ENCODE measurements at places on chromosomes 6 and 20. TPM values are rescaled to one million over a fixed set of nuclear protein-coding genes. Genes with fewer than 3 reads are reported as not detected.

- no peak for DNase-seq
Measured at GRCh38 chr20:60467771-60468170, 509.5 kb downstream of the CDH26 start.

- DNase-seq = no peak
Measured at GRCh38 chr6:107413966-107414645, 45.3 kb downstream of the PDSS2 start.

DNA sequence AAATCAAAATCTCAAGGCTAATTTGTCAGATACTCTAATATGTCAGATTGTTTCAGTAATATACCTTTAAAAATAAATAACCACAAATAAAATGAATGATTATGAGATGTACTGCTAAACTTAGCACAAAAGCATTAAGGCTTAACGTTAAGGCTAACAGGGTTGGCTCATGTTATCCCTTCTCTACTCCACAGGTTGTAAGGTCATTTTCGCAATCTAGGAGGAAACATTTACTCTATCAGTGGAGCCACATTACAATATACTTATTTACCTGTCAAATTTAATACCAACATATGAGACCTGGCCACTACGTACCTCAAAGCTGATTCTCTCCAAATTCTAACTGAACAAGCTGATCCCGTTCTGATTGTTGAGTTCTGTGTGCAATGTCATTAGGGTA lies 95.7 kb downstream of the RCAN2 start:
- no peak for DNase-seq

DNA sequence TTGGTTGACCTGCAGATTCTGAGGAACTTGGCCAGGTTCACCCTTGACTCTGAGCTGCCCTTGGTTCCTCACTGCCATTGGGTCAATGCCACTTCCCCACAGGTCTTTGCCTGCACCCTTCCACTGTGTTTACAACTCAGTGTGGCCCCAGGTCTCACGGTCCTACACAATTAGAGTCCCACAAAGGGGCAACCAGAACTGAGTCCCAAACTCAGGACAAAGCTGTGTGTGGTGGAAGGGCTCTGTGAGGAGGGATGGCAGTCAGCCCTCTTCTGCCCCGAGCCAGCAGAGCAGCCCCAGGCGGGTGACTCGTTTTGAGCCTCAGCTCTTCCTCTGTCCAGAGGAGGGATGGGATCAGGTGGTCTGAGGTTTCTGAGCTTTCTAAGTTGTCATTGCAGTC lies 69.5 kb downstream of the NPEPL1 start:
- DNase-seq = no peak

DNA sequence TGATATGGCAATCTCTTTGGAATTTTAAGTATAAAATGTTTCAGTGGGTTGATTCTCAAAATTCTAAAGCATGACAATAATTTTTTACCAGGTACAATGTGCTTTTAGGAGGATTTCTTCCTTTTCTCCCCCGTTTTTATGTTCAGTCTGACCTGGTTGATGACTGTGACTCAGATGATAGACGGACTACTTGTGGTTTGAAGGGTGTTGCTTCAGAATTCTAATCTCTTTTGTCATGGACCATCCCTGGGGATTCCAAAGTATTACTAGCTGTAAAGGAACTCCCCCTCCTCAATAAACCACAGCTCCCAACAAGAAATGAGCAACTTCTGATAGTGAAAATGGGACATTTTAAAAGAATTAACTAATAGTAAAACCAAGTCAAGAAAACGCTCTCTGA lies 34.9 kb upstream of the TNFAIP3 start:
- no peak for DNase-seq

GRCh38 chr20:20430066-20430465 lies 62.2 kb downstream of the INSM1 start:
- no peak for DNase-seq

NKX2-4 gene
- 0.11 TPM for total RNA-seq

DNA sequence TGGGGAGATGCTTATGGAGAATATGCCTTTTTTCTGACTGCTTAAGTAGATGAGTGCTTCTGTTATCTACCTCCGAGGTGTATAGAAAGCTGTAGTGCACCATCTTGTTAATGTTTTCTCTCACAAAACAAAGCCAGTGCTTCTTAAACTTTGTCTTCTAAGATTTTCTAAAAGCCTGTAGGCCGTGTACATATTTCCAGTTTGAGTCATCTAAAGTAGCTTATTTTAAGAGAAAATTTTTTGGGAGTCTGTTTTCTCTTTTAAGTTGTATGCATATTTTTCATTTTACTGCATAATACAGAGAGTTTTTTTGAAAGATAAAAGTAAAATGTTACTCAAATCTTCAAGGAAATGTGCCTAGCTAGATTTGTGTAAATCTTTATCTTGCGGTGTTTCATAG lies 151.7 kb downstream of the GRIK2 start:
- no peak for DNase-seq

SLC52A3 gene
- total RNA-seq = 7.3 TPM

DNA sequence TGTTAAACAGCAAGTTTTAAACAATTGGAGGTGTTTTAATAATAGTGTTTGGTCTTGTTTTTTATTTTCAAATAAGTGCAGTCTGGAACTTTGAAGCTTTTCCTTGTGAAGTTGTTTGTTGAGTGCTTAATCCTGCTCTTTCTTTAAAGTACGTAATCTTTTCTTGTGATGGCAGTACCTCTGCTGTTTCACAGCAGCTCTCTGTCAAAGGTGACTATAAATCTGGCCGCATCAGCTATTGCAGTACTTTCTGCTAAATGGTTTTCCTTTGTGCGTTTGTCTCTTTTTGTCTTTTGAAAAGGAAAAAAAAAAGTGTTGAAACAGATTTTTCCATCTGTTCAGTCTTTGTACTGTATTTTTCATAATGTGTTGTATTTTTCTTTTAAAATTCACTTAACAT lies 12.7 kb downstream of the STXBP5 start:
- no peak for DNase-seq

GRCh38 chr20:62215020-62215990 lies 4.8 kb downstream of the HRH3 start:
- no peak for DNase-seq

- no peak for DNase-seq
Measured at GRCh38 chr6:155519176-155519738, 63.6 kb upstream of the NOX3 start.

- no peak for DNase-seq
Measured at GRCh38 chr6:10190042-10190441, 224.8 kb downstream of the TFAP2A start.

DNA sequence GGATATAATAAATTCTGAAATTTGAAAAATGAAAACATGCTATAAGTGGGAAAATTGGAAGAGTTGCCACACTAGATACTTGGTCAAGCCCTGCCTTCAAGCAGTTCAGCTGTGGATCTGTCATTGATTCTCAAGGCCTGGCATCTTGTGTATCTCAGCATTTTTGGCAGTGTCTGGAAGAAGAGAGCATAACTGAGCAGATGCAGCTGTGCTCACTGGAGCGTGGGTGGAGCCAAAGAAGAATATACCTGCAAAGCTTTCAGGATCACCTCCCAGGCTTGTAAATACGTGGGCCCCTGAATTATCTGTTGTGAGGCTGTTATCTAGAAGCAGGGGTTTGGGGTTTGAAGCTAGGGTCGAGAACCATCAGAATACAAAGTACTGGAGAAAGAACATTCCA lies 31.3 kb upstream of the CHD6 start:
- DNase-seq = no peak

GRCh38 chr6:125951323-125951722 lies 5.2 kb upstream of the HINT3 start:
- DNase-seq = no peak

GRCh38 chr20:62209850-62210495 lies 10.1 kb downstream of the HRH3 start:
- no peak for DNase-seq

GRCh38 chr6:124795643-124796463 lies 166.4 kb upstream of the RNF217 start:
- DNase-seq = peak; percentile 53

GRCh38 chr6:105981002-105981887 lies 104.9 kb upstream of the PRDM1 start:
- DNase-seq = peak; percentile 72

GRCh38 chr20:31925631-31926030 lies 26.2 kb downstream of the PDRG1 start:
- DNase-seq = no peak

DNA sequence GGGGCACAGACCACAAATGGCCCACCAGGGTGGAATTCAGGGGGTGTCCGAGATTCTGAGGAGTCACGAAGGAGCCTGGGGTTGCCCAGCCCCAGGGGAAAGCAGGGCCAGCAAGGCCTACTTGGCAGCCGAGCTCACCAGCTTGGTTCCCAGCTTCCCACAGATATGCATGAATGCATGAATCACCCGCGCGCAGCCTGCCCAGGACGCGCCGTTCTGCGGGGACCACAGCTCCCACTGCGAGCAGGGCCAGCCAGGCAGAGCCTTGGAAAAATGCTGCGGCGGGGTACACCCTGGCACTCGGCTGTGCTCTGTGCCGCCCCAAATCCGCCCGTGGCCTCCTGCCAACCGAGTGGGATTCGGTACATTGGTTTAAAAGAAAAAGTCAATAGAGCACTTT lies 211.0 kb downstream of the NFATC2 start:
- DNase-seq = no peak

DNA sequence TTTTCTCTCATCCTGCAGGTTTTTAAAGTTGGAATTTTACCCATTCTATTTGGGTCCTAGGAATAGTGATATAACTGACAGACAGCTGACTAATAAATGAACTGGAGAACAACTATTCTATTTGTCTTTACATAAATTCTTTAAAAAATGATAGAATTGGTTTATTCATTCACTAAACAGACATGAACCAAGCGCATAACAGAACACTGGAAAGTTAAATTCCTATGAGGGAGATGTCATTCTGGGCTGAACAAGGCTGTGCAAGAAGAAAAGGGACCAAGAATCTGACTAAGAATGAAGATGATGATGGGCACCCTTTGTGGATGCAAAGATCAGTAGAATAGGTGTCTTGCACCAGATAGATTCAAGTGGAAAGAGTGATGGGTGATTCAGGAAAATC lies 256.3 kb upstream of the SASH1 start:
- no peak for DNase-seq

DNA sequence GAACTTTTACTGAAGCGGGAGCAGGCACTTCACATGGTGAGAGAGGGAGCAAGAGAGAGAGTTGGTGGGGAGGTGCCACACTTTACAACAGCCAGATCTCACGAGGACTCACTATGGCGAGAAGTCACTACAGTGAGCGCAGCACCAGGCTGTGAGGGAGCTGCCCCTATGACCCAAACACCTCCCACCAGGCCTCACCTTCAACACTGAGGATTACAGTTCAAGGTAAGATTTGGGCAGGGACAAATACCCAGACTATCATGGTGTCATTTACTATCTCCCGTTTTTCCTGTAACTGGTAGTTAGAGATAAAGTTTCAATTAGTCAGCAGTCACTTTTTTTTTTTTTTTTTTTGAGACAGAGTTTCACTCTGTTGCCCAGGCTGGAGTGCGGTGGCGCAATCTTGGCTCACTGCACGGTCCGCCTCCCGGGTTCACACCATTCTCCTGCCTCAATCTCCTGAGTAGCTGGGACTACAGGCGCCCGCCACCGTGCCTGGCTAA lies 7.8 kb downstream of the RBCK1 start:
- DNase-seq = no peak

GRCh38 chr6:15993716-15994228 lies 135.1 kb upstream of the MYLIP start:
- no peak for DNase-seq

GRCh38 chr6:8982668-8983067 lies 547.3 kb upstream of the SLC35B3 start:
- no peak for DNase-seq

IMPG1 gene
- total RNA-seq = not detected

- no peak for DNase-seq
Measured at GRCh38 chr20:9235518-9235917, 166.6 kb downstream of the PLCB4 start.

GRCh38 chr6:34230653-34231371 lies 5.9 kb upstream of the HMGA1 start:
- no peak for DNase-seq

LGSN gene
- 0.18 TPM for total RNA-seq

DNA sequence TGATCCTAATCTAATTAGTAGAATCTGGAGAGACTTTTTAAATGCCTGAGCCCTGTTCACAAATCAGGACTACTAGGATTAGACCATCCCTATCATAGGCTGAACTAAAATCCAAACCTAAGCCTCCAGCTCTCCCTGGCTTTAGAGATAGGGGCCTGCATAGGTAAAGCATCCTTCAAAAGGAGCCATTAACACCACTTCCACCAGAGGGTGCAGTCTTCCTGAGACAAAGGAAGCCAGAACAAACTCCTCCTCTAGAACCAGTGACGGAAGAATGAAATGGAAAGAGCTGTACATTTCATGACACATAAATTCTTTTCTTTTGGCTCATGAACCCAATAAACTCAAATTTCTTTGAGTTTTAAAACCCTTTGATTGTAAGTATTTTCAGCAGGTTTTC lies 291.2 kb upstream of the ADGRB3 start:
- peak; percentile 64 for DNase-seq

GRCh38 chr20:48623176-48623905 lies 204.5 kb downstream of the PREX1 start:
- no peak for DNase-seq

GRCh38 chr20:16246870-16247269 lies 326.4 kb downstream of the KIF16B start:
- DNase-seq = no peak
